ENCODE measurements at places on chromosomes 7 and 10.

DNA sequence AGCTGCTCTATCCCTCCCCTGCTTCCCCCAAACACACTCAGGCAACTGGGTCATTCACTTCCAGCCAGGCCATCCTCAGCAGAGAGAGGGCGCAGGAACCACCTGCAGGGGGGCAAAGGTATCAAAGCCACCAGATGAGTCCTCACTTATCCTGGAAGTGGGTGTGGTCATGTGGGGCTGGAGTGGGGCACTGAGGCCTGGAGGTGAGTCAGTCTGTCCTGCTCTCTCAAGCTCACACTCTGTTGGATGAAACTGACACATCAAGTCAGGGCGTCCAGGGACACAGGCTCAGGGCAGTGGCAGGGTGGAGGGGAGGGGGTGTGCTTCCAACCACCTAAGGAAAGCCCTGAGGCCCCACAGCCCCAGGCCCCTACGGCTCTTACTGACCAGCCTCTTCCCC is 8.0 kb upstream of the ELFN1 start:
- DNase-seq, result no peak

DNA sequence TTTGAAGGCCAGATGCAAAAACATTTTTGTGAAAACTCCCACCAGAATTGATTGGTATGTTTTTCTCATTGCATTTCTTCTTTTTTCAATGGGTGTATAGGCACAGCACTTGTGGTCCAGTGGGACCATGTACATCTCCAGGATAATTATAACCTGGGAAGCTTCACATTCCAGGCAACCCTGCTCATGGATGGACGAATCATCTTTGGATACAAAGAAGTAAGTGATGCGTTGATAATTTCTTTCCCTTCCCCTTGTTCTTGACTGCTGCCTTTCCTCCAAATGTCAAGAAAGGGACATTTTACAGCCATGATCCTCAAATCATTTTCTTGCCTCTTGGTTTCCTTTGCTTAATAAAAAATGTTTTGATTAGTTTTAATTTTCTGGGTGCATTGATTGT is 331.5 kb downstream of the PLXDC2 start:
- DNase-seq, result no peak

DNA sequence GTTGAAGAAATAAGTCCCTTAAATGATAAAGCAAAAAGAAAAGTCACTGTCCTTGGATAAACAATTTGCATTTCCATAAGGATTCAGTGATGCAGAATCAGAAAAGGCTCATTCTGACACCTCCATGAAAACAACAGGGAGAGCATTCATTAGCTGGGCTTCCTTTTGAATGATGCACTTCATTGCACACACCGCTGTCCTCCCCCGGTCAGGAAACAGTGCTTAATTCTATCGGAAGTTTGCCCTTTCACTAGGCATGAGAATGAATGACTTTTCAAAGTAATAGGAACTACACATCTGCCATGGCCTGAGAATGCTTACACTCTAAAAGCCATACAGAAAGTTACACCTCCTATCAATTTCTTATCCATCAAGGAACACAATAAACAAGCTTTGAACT is 4.2 kb downstream of the PCDH15 start:
- DNase-seq, result no peak

- no peak for DNase-seq
Observed at GRCh38 chr7:116843378-116843777, 19.0 kb upstream of the CAPZA2 start.

- no peak for DNase-seq
Observed at GRCh38 chr7:9023675-9024294, 590.4 kb downstream of the NXPH1 start.

- no peak for DNase-seq
Observed at GRCh38 chr10:84076047-84076388, 63.3 kb upstream of the GHITM start.

GRCh38 chr7:157874870-157875229 is 538.0 kb downstream of the DNAJB6 start:
- DNase-seq, result no peak

GRCh38 chr10:21727452-21728168 is 193.6 kb downstream of the MLLT10 start:
- no peak for DNase-seq

DNA sequence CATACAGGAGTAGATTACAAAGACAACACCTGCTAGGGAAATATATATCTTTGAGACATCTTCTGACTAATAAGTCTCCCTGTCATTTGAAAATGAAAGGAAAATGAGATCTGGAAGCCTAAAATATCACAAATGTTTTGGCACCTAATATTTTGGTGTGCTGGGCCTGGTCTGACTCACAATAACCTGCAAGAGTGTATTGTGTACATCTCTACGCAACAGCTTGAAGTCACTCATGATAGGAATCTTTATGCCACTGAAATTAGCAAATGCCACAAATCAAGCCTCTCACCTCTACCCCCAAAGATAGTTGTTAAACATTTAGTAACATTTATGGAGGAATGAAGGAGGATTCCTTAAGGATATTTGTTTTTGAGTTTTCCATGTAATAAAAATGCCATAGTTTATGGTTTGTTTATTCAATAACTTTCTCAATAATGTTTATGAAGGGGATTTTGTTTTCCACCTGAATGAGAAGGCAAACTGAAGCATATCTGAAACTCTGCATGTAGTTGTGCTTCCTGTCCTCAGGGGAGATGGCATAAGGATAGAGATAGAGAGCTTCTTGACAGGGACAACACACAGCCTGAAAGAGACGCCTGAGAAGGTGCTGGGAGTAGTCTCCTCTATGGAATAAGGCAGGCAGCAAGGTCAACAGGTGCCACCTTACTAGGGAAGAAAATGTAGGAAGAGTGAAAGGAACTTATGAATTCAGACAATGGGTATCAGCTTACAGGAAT is 197.4 kb downstream of the AHR start:
- DNase-seq, result no peak

DNA sequence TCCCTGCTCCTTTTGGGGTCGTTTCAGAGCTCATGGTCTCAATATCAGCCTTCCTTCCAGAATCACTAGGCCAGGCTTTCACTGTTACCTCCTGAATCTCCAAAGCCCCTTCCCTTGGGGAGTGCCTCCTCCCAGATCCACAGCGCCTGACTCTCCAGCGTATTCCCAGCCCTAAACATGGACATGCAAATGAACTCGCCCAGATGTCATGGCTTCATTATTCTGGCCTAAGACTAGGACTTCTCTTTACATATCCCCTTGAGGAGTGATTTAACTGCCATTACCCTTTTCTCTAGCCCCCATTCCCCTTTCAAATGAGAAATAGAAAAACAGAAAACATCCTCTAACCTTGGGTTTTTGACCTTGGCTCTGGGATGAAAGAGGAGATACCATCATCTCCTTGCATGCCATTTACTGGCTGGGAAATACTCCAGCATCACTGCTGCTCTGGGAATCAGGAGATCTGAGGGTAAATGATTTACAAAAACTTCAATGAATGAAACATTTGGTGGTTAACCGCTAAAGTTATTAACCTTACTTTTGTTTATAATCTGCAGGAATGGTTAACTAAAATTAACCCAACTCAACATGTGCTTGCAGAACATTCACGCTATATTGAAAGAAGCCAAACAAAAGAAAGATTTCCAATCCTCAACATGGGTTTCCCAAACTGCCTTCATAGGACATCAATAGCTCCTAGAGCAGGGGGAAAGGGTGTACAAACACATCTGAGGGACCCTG is 37.0 kb downstream of the FAM171A1 start:
- DNase-seq, result no peak

GRCh38 chr7:22832401-22832800 is 9.8 kb upstream of the TOMM7 start:
- no peak for DNase-seq

- DNase-seq, result no peak
Observed at GRCh38 chr10:68618234-68618633, 58.1 kb downstream of the TET1 start.

GRCh38 chr10:132444877-132445351 is 47.9 kb downstream of the PWWP2B start:
- DNase-seq, result no peak

DNA sequence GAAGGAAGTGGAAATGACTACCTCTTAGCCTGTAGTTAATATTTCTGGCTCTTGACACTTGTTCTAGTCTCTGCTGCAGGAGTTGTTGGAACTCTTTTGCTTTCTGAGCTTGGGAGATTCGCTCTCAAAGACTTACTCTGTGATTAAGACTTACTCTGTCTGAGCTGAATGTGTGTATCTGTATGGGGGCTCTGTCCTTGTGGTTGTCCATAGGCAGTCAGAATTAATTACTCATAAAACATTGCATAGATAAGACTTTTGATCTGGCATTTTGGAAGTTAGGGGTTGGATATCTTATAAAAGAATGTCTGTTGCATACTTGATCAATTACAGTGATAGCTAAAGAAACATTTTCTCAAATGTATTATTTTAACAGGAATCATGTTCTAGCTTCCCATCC is 199.2 kb upstream of the KIAA1217 start:
- no peak for DNase-seq

- no peak for DNase-seq
Observed at GRCh38 chr10:61452151-61452651, 980 bp downstream of the TMEM26 start.

GRCh38 chr7:98713165-98713810 is 96.2 kb downstream of the NPTX2 start:
- DNase-seq, result no peak

GRCh38 chr10:91312382-91312733 is 91.9 kb downstream of the PCGF5 start:
- DNase-seq, result no peak

DNA sequence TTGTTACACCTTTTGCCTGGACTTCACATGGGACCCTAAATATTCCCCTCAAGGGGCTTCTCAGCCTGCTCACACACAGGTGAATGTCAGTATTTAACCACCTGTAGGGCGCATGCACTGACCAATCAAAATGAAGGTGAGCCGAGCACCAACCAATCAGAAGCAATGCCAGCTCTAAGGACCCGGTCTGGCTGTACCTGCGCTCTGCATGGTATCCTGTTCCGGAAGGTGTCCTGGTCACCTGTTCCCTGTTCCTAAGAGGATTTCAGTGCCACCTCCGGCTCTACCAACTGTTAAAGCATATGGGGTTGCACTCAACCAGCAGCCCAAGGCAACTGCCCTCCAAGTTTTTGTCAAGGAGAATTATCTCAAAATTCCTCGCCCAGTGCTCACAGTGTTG is 18.4 kb upstream of the CALN1 start:
- no peak for DNase-seq

DNA sequence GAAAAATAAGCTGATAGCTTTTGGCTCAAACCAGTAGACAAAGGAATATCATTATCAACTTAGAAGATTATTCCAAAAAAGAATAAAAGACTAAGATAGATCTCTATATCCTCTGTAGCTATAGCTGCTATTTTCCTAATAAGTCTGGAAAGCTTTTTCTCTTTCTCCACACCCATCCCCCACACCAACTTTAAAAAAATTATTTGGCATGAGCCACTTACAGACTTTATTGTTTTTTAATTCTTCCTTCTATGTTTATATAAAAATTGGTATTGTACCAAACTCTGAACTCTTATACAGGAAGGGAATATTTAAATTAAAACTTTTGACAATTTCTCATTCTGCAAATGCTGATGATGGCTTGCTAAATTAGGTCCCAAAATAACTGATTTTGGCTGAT is 142.7 kb downstream of the RNF133 start:
- no peak for DNase-seq

GRCh38 chr10:13853854-13854253 is 267.1 kb downstream of the PRPF18 start:
- no peak for DNase-seq

DNA sequence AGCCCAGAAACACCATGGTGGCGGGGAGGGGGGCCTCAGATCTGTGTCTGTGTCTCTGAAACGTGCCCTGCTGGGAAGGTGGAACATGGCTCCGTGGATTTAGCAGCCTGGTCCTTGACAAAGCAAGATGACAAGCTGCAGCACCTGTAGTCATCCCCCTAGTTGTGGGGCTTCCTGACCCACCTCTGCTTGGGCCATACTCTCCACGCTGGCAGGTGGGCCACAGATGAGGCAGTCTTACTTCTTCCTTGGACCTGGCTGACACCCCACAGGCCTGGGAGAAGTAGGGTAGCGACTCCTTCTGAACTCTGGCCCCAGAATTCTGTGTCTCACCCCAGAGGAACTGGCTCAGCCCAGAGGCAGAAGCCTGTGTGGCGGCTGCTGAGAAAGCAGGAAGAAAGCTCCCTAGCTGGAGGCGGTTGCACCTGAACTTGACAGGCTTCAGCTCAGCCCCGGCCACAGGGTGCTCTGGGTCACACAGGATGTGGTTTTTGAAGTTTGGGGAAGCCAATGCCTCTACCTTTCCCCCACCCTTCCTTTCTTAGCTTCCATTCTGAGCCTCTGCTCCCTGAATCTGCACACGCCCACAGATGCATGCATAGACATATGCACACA is 113.9 kb downstream of the ABLIM1 start:
- no peak for DNase-seq

- no peak for DNase-seq
Observed at GRCh38 chr7:4875391-4875790, 8.1 kb downstream of the RADIL start.

DNA sequence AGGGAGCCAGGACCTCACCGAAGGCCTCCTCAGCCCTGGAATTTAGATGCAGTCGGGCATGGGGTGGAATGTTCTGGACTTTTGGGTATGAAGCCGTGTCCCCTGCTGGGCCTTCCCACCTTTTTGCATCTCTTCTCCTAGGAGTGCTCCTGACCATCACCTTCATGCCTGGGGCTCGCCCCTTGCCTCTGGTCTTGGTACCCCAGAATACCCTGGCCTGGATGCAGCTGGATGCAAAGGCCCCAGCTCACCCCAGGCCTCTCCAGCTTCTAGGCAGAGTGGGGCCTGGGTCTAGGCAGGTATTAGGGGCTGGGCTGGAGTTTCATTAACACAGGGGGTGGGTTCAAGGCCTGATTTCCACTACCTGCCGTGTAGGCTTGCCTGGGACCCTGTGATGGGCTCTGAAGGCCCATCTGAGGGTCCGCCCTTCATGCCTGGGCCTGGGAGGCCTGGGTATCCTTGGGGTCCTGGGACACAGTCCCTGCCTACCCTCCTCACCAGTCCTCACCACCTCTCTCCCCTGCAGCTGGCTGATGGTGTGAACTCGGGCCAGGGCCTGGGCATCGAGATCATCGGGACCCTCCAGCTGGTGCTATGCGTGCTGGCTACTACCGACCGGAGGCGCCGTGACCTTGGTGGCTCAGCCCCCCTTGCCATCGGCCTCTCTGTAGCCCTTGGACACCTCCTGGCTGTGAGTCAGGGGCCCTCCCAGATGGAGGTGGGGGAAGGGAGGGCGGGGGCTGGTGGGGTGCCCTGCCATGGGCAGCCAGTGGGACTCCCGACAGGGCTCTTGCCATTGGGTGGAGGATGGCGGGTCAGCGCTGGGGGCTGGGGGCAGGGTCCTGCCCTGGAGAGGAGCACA is 10.1 kb downstream of the AQP1 start:
- DNase-seq, result no peak

Measured in T1000 (cell line).